ENCODE measurements at places on chromosomes 5 and 9.
A peak's percentile ranks its signal among the peaks of the same experiment; 100 is the strongest.

GRCh38 chr5:170169996-170170395 is 62.8 kb upstream of the C5orf58 start:
- no peak for DNase-seq

DNA sequence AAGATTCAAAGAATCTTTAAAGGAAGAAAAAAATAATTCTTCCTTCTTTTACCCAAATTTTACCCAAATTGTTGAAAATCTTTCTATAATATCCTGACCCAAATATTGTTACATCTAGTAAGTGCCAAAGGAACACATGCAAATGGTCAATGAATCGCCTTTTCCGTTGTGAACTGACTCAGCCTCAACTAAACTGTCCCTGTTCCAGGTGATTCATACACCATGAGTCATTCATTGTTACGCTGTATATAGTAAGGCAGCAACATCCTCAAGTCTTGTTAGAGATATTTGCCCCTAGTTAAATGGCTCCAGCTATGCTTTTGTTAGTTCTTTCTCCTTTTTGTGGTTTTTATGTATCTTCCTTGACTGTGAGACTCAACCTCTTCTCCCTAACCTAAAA is 9.7 kb downstream of the PTGER4 start:
- no peak for DNase-seq

DNA sequence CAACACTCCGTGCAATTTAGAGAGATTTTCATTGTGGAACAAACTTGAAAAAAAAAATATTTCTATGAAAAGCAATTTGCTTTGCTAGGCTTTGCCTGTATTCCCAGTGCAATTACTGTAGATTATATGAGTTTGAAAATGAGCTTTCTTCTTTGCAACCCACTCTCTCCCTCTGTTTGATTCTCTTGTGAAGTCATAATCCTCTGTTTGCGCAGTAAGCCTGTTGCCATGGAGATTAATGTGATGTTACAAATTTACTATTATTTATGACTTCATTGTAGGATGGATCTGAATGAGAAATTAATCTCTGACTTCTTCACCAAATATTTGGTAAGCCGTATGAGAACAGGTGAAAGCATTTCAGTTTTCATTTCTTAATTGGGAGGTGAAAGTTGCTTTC is 320.3 kb downstream of the SPATA31D1 start:
- DNase-seq: no peak

DNA sequence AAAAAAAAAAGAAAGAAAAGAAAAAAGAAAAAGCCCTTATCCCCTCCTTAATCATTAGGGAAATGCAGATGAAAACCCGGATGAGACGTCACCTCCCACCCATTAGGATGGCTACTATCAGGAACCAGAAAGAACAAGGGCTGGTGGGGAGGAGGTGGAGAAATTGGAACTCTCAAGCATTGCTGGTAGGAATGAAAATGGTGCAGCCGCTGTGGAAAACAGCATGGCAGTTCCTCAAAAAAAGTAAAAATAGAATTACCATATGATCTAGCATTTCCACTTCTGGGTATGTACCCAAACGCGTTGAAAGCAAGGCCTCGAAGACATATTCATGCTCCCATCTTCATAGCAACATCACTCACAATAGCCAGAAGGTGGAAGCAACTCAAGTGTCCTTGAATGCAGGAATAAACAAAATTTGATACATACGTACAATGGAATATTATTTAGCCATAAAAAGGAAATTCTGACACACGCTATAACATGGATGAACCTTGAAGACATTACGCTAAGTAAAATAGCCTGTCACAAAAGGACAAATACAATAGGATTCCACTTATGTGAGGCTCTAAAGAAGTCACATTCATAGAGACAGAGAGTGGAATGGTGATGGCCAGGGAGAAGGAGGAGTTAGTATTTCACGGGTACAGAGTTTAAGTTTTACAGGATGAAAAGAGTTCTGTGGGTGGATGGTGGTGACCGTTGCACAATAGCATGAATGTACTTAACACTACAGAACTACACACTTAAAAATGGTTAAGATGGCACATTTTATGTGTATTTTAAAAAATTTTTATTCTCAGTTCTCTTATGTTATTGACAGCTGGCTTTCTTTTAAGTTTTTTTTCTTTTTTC is 166.8 kb upstream of the IER5L start:
- DNase-seq: peak; percentile 50

- DNase-seq: peak; percentile 55
These were observed 96.3 kb upstream of the RANBP3L start for GRCh38 chr5:36397901-36398536.

DNA sequence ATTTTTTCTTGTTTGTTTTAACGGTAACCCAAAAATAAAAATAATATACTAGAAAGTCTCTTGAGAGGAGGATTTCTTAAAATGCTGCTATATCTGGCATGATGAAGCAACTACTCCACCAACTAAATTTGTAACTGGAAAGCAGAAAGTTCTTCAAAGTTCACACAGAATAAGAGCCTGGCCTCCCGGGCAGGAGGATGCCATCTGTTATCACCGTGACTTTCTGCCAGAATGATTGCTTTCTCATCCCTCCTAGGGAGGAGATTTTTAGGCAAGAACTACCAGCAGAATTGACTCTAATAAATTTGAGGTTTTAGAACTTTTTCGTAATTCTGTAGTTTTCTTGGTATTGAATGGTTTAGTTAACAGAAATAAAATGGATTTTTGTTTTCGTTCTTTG is 464.6 kb upstream of the ACTBL2 start:
- no peak for DNase-seq

GRCh38 chr5:144464306-144464705 is 293.6 kb downstream of the KCTD16 start:
- no peak for DNase-seq

- no peak for DNase-seq
These were observed 46.2 kb upstream of the TNPO1 start for GRCh38 chr5:72770266-72770665.

DNA sequence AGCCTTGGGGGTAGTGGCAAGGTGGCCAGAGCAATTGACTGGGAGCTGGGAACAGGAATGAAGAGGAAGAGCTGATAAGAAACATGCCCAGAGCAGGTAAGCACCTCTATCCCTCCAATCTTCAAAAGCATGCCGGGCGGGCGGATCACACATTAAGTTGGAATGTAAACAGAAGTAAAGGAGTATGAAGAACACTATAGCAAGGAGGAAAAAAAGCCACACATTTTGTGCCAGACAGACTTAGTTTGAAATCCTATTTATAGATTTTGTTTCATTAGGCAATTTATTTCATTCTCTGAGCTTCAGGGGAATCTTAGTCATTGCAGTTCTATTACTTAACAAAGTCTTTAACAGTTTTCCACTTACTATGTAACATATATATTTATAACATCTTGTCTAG is 173.9 kb upstream of the TNC start:
- DNase-seq: no peak

DNA sequence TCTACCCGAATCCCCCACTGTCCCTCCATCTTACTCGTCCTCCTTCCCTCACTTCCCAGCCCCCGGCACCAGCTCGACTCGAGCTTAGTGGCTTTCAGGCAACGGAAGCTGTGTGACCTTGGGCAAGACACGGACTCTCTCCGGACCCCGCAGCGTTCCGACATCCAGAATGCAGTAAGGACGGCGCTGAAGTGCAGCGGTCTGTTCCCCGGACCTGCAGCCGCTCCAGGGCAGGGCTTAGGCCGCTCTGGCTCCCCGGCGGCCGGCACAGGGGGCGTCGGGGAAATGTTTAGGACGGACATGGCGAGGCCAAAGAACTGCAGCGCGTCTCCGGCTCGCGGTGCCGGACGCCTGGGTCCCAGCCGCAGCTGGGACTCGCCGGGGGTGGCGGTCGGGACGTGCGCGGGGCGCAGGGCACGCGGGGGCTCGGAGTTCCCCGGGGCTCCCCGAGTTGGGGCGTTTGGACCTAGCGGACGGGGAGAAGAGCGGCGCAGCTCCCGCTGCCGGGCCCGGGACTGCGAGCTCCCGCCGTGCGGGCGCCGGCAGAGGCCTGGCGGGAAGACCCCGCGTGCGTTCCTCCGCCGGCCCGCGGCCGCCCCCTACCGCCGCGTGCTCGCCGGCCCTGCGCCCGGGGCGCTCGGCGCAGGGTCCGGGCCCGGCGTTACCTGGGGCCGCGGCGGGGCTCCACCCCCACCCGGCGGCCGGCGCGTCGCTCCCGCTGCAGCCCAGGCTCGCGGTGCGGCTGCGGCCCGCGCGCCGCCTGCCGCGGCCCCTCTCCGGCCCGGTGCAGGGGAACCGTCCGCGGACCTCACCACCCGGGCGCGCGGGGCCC is 5.6 kb upstream of the RNF44 start:
- no peak for DNase-seq

DNA sequence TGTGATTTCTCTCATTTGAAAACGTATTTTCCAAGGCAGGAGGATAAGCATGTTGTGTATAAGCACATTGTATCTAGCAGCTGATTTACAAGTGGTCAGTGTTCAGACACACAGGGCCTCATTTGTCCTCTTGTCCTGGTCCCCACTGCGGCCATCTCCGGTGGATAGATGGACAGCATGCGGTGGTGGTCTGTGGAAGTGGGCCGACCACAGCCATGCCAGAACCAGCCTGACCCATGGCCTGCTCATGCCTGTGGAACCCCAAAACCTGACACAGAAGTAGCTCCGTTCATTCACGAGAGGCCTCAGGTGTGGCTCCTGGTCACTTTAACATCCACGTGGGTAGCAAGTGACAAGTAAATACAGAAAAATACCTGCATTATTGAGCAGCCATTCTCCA is 14.6 kb downstream of the IRX2 start:
- DNase-seq: no peak

GRCh38 chr9:131475956-131476776 is 26.6 kb upstream of the POMT1 start:
- no peak for DNase-seq

DNA sequence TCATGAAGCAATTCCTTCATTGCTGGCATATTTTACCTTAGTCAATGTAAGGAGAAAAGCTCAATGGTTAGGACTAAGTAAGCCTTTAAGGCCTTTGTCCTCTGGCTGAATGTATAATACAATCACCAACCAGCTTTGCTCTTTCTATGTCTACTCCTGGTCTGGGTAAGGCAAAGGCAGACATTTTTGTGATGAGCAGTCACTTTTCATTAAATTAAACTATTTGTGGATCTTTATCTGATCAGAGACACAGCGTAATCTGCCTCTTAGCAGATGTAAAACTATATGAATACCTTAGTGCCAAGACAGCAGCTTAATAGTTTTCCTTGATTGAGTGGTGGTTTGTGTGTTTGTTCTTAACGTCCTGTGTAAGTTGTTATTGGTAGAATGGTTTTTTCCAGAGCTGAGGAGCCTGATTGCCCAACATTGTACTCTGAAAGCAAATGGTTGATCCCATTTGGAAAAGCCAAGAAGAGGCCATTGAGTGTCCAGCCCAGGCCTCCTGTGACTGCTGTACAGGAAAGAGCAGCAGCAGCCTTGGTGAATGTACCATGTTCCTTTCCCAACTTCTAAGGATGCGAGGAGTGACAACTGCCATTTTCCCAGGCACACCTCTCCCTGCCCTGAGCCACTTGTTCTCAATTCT is 16.5 kb upstream of the CXXC5 start:
- DNase-seq: no peak

DNA sequence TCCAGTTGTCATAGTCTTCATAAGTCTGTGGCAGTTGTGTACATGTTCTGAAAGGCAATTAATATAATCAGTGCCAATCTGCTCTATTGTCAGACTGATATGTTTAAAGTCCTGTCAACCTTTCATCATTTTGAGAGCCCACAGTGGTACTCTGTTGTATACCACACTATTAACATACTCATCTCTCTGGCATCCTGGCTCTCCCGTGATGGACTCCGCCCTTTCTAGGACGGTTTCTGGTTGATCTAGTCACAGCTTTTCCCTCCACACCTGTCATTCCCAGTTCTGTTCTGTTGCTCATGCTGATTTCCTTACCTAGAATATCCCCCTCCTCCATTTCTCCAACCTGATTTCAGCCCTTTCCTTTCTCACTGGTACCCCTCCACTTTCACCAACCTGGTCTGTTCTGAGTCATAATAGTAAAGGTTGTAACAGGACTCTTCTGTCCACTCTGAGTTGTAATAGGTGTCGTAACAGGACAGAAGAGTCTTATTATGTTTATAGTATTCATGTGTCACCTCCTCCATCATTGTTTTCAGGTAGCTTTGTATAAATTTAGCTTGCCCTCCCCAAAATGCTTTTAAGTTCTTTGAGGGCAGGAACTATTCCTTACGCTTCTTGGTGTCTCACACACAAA is 4.1 kb downstream of the PTCD2 start:
- no peak for DNase-seq

- DNase-seq: no peak
These were observed 274.4 kb downstream of the DIRAS2 start for GRCh38 chr9:90368241-90368640.

GRCh38 chr5:155193483-155194107 is 180.0 kb downstream of the KIF4B start:
- DNase-seq: no peak

DNA sequence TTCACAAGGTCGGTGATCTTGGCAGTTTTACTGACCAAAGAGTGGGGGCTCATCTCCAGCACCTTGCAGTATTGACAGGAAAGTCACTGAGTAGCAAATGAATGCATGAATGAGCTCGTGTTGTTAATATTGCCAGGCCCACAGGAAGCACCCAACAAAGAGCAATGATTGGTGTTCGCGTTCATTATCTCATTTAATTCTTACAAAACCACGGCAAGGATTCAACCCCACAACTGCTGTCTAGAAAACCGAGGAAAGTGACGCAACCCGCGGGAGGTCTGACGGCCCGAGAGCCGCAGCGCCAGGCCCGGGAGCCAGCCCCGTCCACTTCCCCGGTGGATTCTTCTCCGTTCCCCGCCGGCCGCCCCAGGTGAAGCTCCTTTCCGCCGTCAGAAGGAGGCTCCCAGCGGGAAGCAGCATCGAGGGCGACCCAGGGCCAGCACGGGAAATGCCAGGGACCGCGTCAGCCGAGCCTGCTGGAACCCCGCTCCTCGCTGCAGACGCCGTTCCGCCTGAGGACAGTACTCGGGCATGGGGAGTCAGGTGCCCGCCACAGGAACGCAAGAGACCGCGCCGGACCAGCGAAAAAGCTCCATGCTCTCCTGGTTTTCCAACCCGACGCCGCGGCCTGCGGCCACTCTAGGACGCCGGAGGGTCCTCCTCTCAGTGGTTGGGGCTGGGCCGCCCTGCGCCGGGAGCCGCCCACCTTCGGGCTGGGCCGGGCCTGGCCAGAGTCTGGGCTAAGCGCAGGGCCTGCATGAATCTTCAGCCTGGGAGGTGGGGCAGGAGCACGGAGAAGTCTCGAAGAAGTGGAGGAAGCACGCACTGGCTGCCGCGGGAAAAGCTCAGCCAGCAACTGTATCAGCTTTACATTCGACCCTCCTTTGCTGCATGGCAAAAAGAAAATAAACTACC is 19.8 kb upstream of the FER start:
- peak; percentile 94 for DNase-seq

DNA sequence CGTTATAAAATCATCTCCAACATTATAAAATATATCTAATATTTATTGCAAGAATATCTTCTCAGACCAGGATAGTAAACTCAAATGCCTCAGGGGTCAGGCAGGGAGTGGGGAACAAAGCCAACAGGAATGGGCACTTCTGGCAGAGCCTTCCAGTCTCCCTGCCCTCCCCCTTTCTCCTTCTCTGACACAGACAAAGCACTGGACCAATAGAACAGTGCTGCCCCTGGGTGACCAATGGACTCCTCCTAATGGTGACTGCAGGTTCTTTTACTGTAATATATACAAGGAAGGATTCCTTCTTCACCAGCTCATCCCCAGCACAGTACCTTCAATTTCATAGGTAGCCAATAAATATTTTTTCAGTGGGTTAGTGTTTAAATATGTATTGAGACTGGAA is 31.1 kb upstream of the MAMDC2 start:
- DNase-seq: no peak

Measured in KBM-7 (cell line).